H4 (cell line): ENCODE measurements at places on chromosomes 7 and 10.

DNA sequence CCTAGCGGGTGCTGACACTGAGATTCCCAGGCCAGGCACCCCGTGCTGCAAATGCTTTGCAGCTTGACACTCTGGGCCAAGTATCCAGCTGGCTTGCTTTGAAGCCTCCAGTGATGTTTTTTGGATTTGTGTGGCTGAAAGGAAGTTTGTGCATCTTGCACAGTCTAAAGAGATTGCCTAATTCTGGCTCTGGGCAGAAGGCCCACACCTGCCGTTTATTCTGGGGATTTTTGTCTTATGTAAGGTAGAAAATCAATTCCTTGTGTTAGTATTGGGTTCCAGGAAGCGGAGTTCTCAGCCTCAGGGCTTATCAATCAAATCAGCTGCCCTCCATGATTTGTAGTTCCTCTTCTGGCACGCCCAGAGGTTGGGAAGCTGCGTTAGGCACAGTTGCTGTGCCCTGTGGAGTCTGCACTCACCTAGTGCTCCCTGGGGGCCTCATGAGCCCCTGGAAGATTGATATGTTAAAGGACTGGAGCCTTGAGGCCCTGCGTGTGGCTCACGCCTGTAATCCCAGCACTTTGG, 8.4 kb upstream of the PURB start:
- DNase-seq: no peak

DNA sequence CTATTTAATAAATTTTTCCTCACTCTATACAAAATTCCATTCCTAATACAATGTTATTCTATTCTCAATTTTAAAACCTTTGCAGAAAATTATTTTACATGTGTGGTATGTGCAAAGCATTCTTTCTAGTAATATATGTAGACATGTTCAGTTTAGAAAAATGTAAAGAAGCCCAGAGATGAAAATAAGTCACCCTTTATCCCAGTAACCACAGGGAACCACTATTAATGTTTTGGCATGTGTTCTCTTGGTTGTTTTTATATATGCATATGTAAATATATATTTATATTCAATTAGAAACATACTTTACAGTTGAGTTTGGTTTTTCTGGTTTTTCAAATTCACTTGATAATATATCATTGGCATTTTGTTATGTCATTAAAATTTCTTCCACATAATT, 14.8 kb upstream of the GLCCI1 start:
- no peak for DNase-seq

DNA sequence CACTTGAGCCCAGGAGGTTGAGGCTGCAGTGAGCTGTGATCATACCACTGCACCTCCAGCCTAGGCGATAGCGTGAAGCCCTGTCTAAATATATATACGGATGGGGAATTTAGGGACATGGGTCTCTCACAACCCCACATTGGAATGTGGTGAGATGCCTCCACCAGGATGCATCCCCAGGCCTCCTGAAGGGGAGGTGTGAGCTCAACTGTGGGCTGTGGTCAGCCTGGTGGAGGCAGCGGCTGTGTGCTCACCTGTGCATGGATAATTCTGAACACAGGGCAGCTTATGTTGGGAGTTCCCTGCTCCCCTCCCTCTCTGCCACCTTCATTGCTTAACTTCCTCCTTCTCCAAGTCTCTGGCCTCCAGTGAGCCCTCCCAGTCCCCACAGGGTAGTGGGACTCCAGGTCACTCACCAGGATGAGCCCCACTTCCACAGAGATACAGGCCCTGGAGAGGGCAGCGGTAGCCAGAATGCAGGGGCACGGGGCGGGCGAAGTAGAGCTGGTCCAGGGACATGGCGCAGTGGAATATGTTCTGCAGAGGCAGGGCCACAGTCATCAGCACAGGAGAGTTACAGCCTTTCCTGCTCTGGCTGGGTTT, 30.4 kb downstream of the PYROXD2 start:
- DNase-seq: no peak

DNA sequence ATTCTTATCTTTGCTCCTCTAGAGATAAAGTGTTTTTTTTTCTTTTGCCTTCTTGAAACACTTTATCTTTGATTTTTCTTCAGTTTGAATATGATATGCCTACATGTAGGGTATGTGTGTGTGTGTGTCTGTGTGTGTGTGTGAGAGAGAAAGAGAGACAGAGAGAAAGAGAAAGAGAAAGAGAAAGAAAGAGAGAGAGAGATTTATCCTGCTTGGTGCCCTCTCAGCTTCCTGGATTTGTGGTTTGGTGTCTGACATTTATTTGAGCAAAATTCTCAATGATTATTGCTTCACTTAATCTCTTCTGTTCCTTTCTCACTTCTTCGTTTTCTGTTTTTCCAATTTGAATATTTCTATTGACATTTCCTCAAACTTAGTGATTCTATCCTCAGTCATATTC, 60.3 kb downstream of the RAB18 start:
- DNase-seq: no peak
